ENCODE measurements at places on chromosomes 3 and 15.
A peak's percentile ranks its signal among the peaks of the same experiment; 100 is the strongest.

GRCh38 chr3:188662795-188663194 is 508.8 kb downstream of the LPP start:
- no peak for DNase-seq

GRCh38 chr15:97140216-97140615 is 809.7 kb downstream of the NR2F2 start:
- no peak for DNase-seq

GRCh38 chr3:183824761-183825455 is 469 bp downstream of the MAP6D1 start:
- peak; percentile 73 for DNase-seq

DNA sequence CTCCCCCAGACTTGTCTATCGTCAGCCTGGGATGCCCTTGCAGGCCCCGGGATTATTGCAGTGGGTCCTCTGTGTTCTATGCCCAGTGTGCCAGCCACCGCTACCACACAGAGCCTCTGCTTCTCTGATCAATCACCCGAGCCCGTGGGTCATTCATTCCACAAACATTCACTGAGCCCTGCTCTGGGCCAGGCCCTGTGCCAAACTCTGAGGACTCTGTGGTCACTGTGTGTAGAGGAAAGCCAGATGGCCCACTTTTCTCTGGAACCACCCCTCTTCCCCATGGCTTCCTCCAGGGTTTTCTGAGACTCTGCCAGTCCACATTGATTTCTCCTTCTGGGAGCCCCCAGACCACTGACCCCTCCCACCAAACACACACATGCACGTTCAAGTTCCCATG is 55.5 kb downstream of the BSN start:
- DNase-seq: no peak

GRCh38 chr15:27201425-27201824 is 230.4 kb downstream of the GABRG3 start:
- no peak for DNase-seq

- DNase-seq: peak; percentile 63
These were observed at the start of gene SNX22 for GRCh38 chr15:64151727-64152506. Gene SNX22, plus strand, starts transcription at chr15:64151731. Its CDS starts 45 bp downstream, at chr15:64151776.

- no peak for DNase-seq
These were observed 283.1 kb downstream of the NEK10 start for GRCh38 chr3:27085829-27086730.

- DNase-seq: no peak
These were observed 38.0 kb downstream of the TXNRD3 start for GRCh38 chr3:126616931-126617330.

GRCh38 chr3:40613306-40613705 is 88.5 kb downstream of the ZNF621 start:
- DNase-seq: no peak

GRCh38 chr3:112966633-112967032 is 8.3 kb downstream of the CD200R1 start:
- no peak for DNase-seq

DNA sequence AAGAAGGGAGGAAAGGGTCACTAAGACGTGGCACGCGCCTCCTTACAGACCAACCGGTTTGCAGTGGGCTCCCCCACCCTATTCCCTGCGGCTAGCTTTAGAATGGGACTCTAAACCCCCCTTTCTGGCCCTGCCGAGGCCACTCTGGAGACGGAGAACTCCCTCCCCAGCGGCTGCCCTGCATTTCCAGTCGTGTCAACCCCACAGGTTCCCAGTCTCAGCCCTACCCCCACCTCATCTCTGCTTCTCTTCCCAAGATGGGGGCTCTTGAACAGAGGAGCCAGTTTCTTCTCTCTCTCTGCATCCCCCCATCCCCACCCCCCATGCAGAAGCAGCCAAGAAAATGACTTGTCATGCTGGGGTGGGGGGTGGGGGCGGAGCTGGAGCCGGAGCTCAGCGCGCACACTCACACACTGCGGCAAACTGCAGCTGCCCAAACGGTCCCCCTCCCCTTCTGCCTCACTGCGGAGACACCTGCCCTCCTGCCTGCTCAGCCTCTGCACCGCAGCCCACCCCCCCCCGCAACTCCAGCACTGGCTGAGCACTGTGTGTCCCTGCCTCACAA is 871 bp downstream of the MAP1A start:
- peak; percentile 76 for DNase-seq

DNA sequence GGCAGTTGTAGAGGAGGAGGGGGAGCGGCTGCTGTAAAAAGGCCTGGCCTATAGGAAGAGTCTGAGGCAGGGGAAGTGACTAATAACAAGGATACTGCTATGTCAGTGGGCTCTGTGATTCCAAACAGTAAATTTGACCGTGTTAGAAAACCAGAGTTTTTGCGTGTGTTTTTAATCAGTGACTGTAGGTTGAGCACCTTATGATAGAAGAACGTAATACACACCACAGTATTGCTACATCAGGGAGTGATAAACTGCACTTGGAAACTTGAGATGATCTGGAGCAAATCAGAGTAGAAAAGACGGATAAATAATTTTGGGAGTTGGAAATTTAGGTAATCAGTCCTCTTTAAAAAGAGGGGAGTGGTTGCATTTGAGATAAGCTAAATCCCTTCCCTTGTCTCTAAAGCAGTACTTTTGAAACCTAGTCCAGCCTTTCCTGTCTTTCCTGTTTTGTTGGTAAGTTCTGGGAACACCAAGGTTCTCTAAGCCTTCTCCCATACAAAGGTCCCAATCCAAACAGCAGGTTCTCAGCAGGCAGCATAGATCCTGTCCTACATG is 130.5 kb upstream of the NR2E3 start:
- DNase-seq: peak; percentile 32

GRCh38 chr3:197083486-197083885 is 53.9 kb upstream of the MELTF start:
- no peak for DNase-seq

DNA sequence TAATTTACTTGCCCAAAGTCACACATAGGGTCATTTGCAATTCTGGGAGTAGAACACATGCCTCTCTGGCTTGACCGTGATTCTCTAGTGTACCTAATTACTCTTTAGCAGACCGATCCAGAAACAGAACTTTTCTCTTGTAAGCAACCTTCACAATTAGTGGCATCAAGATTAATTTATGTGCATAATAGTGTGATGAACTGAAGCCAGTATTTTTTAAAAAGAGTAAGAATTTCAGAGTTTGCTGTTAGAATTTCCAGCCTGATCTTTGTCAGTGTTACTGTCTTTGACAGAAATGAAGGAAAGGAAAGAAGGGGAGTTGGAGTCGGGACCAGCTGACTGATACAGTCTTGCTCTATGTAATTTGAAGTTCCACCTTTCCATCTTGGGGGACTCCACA is 137.1 kb downstream of the SPATA16 start:
- no peak for DNase-seq

DNA sequence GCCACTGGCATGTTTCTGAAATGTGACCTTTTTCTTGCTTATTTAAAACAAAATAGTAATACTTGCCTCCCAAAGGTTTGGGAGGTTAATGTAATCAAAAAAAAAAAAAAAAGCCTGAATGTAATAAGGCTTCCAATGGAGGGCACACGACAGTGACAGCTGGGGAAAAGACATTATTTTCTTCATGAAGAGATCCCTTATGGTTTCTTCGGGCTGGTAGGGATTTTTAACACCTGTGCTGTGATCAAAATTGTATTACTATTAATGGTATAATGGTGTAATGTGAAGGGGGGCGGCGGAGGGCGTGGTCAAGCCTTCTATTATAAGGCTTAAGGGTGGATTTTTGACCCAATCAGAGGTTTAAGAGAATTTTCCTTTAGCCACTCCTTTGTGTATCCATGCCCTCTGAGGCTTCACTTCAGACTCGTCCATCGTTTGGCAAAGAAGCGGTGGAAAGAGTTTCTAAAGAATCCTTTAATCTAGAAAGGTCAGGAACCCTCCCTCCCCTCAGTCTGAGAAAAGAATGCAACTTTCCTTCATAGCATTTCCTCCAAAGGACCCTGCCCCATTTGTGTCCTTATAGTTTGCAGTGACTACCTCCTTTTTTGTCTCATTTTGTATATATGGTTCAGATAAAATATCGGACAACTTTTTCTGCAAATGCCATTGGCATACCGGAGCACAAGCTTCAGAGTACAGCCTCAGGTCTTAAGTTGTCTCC is 89.5 kb upstream of the CHD2 start:
- no peak for DNase-seq

GRCh38 chr3:99999536-99999935 is 114.8 kb downstream of the FILIP1L start:
- no peak for DNase-seq

- no peak for DNase-seq
These were observed 44.9 kb downstream of the CPN2 start for GRCh38 chr3:194306109-194306686.

DNA sequence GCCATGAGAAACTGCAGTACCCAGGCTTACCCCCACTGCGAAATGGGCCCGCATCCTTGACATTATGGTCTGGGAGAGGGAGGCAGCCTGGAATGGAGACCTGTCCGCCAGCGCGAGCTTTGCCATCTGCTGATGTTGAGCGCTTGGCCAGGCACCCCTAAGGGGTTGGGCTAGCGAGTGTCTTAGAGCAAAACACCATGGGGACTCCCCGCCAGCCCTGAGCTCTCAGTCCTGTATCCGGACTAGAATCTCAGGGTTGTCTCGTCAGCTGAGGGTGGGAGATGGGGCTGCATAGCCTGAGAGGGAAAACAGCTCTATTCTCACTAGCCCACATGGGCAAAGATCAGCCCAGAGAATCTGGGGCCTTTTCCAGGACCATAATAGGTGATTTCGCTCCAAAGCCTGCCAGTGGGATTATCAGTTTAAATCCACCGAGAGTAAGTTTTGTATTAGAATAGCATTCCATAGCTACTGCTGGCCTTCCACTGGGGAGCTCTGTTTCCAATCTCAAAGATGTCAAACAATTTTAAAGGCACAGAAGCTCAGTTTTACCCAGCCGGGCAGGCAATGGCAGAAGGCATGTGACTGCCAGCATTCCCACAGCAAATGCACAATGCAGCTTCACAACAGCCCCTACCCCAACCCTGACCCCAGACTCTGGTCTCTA is 167.5 kb upstream of the TPM1 start:
- no peak for DNase-seq

DNA sequence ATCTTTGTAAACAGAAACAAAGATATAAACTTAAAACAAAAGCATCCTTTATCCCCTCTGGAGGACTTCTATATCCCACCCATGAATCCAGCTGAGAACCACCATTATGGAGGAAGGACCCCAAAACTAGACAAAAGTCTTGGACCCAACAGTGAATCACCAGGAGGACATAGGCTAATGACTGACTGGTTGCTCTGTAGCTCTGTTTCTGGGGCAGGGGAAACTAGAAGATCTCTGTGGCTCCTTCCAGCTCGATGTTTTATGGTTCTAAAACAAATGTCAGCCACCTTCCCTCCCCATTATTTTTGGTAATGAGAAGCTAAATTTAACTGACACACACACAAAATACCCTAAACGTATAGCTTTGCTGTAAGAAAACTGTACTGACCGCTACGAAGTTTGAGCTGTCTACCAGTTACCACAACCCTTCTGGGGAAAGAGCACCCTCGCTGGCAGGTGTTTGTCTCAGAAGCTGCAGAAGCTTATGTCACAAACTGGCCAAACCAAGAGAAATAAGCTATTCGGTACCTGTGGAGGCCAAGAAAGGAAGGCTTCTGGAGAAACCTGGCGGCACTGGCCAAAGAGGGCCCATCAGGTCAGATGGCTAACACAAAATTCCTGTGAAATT is 36.4 kb downstream of the MB21D2 start:
- DNase-seq: no peak

DNA sequence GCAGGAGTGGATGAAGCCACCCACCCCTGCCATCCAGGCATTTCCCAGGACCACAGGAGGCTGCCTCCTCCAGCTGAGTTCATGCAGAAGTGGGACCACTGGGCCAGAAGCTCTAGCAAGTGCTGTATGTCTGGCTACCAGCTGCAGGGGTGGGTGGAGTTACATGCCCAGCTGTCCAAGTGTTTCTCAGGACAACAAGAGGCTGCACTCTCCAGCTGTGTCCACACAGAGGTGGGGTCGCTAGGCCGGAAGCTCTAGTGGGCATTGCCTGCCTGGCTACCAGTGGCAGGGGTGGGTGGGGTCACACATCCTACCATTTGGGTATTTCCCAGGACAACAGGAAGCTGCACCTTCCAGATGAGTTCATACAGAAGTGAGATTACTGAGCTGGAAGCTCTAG is 234.0 kb upstream of the PPP2R3A start:
- DNase-seq: no peak

- DNase-seq: no peak
These were observed 151.7 kb downstream of the CPNE4 start for GRCh38 chr3:131883086-131883485.

DNA sequence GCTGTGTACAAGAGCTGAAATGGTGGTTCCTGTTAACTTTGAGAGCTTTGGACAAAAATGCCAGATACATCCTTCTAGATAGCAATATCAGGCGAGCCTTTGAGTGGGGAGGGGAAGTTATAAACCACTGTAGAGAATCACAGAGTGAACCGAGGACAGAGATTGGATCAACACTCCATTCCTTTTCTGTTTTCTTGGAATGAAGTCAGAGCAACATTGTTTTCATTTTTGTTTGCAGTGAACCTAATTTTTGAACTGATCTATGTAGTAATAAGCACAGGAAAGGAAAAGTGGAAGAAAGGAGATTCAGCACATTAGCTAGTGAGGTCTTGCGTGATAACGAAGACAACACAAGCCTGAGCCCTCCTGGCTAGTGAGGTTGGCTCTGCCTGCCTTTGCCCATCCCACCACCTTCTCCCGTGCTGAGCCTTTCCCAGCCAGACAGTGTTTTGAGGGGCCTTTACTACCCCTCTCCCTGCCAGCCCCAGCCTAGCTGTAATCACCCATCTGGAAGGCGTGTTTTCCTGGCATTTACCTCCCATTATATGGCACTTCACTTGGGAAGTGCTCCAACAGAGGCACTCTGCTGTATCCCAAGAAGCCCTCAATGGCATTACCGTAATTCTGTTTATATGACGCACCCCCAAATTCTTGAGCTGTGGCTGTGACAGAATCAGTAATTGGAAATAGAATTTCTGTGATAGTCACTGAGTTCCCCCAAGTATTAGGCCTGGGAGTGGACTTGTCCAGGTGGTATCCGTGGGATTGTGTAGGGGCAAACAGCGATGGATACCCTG is 129.8 kb downstream of the CACNA1D start:
- no peak for DNase-seq

DNA sequence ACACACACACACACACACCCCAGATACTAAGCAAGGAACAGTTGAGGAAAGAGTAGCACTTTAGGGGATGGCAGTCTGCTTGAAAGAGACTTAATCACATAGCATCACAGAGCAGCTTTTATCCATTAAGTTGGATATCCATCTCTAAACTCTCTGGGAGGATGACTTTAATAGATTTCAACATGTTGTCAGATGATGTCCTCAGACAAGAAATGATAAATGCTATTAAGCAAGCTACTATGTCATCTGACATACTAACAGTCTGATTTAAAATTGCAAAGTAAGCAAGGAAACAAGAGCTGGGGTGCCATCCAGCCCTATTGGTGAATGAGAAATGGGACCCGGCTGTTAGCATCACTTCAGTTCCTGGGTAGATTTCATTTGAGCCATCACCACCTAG is 136.9 kb downstream of the PLCL2 start:
- DNase-seq: no peak

- DNase-seq: no peak
These were observed 301.0 kb upstream of the LYSMD4 start for GRCh38 chr15:100034191-100034590.

Data from iPS-NIHi11 (cell line).